ENCODE measurements at places on chromosomes 6 and 20.

GRCh38 chr20:270517-270916 lies 13.0 kb downstream of the DEFB132 start:
- DNase-seq, result no peak

DNA sequence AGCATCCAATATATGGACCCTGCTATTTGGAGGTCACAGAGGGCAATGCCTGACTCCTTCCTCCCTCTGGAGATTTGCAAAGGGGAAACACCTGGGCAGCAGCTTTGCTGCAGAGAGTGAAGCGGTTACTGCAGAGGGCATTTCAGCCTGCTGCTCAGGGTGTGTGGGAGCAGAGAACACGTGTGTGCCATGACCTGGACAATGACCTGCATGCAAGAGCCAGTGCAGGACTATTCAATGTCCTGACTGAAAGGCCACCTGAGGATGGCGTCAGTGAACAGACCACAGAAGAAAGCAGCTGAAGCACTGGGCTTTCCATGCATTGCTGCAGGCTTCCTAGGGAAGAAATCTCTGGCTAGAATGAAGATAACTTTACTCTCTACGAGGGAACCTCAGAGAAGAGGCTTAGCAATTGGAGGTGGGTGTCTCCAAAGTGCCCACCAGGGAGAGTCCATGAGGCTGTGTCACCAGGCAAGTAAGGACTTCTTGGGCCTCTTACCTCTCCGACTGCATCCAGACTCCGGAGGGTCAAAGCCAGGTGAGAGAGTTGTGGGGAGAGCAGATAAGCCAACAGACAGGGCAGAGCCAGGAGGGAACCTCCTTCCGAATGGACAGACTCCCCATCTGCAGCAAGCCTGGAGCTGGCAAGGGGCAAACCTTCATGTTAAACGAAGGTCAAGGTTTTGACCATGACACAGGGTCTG lies 52.9 kb upstream of the PMEPA1 start:
- no peak for DNase-seq

- no peak for DNase-seq
Observed at GRCh38 chr6:111757342-111757741, 115.9 kb downstream of the FYN start.

- DNase-seq, result no peak
Observed at GRCh38 chr6:105874835-105875626, 211.1 kb upstream of the PRDM1 start.

DNA sequence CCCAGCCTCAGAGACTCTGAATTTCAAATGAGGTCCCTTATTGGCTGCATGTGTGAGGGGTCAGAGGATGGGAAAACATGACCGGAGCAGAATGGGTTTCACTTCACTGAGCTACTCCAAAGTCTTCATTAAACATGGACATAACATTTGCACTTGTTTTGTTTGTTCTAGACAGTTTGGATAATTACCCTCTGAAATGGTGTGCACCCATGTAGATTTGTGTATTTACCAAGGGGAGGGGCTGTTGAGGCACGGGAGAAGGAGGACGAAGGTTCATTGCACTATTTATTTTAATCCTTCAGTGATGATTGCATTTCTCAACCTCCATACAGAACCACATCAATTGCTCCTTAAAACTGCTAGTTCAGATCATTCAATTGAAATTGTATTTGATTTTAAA lies 364.2 kb downstream of the TFAP2B start:
- DNase-seq, result no peak

Measured in MV-4-11 (cell line).